ENCODE measurements at places on chromosomes 2 and 18.

- peak; percentile 23 for DNase-seq
Measured at GRCh38 chr18:7872569-7872968, 305.5 kb downstream of the PTPRM start.

GRCh38 chr18:13611142-13611600 is 115.2 kb downstream of the FAM210A start:
- peak; percentile 36 for DNase-seq

DNA sequence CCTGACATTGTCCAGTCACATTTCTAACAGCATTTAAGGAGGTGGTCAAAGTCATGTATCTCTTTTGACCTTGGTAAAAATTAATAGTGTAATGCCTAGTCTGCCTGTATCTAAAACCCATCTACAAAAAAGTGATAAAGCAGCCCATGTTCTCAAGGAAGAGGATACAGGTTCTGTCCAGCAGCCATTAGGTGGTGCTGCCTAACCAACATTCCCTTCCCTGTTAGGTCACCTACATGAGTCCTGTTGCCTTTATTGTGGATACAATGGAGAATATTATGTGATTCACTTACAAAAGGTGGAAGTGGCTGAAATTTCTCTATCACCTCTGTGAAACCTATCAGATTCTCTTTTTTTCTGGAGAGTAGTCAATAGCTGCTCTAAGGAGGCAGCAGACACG is 52.5 kb downstream of the AQP4 start:
- DNase-seq: no peak

- no peak for DNase-seq
Measured at GRCh38 chr18:49899657-49900330, 86.5 kb upstream of the ACAA2 start.

- DNase-seq: no peak
Measured at GRCh38 chr2:130836501-130837174, at the start of gene ARHGEF4. Gene ARHGEF4, plus strand, starts transcription at chr2:130836914. Its CDS starts 40 bp downstream, at chr2:130836954.

DNA sequence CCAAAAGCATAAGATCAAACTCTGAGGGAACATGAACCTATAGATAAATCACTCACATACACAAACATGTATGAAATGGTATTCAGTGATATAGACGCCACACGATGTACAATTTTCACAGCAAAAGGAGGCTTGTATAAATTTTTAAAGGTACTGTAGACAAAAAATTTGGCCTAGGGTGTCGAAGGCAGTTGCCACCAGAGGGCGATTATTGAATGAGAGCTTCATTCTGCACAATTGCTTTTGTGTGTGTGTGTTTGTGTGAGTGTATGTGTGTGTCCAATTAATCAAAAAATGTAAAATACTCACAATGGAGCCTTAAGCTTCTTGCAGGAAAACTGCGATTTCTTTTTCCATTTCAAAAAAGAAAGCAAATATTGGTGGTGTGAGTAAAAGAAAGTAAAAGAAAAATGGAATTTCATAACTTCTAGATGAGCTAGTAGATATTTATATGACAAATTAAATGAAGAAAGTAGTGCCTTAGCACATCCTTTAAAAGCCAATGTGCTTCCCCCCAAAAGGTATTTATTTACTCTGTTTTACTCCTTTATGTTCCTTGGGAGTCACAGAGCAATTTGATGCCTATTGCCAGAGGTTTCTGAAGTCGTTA is 800.1 kb downstream of the SATB2 start:
- no peak for DNase-seq

DNA sequence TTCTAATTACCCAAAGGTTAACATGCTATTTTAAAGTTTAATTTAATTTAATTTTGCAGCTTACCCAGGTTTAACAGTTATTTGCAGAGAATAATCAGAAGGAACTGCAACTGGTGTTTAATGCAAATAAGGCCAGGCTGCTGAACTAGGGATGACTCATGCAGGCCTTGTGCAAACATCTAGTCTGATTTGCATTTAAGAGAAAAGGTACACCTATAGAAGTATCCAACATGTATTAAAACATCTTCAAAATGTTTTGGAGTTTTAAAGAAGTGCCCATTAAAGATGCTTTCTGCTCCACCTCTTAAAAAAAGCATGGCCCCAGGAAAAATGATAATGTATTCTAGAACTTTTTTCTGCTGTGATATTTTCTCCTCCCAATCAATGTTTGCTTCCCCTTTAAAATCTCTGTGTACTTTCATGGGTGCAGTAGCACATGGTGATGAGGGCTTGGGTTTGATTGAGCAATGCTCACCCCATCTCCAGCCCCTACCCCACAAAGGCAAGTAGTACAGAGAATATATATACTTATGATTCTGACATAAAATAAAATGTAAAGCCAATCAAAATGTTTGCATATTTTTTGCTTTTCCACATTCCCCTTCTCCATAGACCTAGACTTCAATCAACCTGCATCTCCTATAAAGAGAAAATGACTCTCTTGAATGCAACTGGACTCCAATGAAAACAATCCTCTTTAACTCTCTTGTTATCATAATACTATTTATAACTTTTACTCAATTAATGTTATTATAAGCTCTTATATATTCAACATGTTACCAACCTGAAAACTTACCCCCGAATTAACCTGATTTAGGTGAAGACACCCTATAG is 54.1 kb downstream of the ATP8B1 start:
- no peak for DNase-seq

- no peak for DNase-seq
Measured at GRCh38 chr18:5600378-5601071, 56.7 kb upstream of the EPB41L3 start.

- DNase-seq: no peak
Measured at GRCh38 chr2:13115643-13116042, 398.9 kb downstream of the TRIB2 start.

DNA sequence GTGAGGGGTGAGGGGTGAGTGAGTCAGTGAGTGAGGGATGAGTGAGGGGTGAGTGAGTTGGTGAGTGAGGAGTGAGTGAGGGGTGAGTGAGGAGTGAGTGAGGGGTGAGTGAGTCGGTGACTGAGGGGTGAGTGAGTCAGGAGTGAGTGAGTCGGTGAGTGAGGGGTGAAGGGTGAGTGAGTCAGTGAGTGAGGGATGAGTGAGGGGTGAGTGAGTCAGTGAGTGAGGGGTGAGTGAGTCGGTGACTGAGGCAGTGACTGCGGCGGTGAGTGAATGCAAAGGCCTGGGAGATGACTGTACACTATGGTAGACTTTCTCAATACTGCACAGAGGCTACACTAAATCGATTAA is 16.6 kb downstream of the THAP4 start:
- no peak for DNase-seq

DNA sequence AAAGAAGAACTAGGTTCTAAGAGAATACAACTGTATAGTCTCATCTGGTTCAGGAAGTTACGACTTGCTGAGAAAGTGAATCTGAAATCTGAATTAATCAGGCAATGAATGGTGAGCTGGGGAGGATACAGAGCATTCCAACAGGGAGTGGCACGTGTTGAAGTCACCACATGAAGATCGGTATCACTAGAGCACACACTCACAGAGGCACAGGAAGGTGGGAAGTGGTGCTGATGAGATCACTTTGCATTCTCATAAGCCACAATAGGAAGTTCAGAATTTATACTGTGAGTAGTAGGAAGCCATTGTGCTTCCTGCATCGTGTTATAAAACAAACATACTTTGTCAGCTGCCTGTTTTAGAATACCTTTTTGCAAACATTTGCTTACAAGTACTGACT is 615.0 kb upstream of the DDX18 start:
- no peak for DNase-seq

- no peak for DNase-seq
Measured at GRCh38 chr2:68418419-68418818, 48.7 kb downstream of the FBXO48 start.

DNA sequence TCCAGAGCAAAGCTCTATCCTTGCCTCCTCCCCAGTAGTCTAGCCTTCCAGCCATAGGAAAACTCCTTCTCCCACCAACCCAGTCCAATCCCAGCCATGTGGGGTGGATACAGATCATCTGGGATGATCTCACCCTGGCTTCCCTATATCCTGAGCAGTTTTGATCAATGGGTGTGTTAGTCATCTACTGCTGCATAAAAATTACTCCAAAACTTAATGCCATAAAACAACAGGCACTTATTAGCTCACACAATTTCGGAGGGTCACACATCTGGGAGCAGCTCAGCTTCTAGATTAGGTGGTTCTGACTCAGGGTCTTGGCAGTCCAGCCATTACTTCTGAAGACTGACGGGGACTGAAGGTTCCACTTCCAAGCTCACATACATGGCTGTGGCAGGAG is 190.4 kb downstream of the SPP2 start:
- DNase-seq: peak; percentile 55

DNA sequence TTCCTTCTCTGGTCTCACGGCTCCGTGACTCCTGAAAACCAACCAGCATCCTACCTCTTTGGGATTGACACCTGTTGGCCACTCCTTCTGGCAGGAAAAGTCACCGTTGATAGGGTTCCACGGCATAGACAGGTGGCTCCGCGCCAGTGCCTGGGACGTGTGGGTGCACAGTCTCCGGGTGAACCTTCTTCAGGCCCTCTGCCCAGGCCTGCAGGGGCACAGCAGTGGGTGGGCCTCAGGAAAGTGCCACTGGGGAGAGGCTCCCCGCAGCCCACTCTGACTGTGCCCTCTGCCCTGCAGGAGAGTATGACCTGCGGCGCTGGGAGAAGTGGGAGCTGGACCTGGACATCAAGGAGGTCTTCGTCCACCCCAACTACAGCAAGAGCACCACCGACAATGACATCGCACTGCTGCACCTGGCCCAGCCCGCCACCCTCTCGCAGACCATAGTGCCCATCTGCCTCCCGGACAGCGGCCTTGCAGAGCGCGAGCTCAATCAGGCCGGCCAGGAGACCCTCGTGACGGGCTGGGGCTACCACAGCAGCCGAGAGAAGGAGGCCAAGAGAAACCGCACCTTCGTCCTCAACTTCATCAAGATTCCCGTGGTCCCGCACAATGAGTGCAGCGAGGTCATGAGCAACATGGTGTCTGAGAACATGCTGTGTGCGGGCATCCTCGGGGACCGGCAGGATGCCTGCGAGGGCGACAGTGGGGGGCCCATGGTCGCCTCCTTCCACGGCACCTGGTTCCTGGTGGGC is 10.0 kb downstream of the PROC start:
- DNase-seq: no peak

- no peak for DNase-seq
Measured at GRCh38 chr2:180289627-180290026, 282.5 kb upstream of the CWC22 start.

GRCh38 chr2:144548532-144549191 is 28.7 kb upstream of the ZEB2 start:
- DNase-seq: no peak

DNA sequence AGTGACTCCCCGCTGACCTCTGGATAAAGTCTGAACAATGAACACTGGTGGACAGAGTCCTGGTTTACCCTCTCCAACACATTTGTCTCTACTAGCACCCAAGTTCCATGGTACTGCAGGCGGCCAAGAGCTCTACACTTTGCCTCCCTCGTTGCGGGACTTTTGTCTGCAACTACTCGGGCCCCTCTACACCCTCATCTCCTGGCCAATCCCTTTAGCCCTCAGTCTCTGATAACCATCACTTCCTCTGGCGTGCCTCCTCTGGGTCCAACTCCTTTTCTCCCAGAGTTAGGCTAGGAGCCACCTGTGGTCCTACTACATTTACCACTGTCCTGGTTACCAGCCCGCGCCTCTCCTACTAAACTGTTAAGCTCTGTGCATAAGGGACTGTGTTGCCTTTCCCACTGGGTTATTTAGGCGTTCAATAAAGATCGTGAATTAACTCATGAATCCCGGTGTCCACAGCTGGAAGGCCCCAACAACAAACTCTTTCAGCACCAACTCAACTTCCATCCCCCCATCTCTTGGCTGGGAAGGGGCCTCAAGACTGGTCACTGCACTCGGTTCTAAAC is 757 bp downstream of the HDHD2 start:
- DNase-seq: no peak

DNA sequence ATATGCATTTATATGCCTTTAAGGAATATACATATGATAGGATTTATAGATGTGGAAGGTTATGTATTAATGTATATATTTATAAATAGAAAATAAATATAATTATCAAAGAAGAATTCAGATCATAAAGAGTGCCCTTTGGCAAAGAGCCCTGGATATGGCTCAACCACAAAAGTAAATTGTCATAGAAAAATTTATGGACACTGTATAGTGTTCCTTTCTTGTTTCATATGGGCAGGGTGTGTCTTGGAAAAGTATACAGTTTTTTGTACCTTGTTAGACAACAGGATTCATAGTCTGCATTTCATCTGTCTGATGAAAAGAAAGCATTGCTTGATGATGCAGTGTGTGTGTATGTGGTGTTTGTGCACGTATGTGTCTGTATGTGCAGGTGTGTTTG is 2.9 kb downstream of the UGT1A7 start:
- no peak for DNase-seq

DNA sequence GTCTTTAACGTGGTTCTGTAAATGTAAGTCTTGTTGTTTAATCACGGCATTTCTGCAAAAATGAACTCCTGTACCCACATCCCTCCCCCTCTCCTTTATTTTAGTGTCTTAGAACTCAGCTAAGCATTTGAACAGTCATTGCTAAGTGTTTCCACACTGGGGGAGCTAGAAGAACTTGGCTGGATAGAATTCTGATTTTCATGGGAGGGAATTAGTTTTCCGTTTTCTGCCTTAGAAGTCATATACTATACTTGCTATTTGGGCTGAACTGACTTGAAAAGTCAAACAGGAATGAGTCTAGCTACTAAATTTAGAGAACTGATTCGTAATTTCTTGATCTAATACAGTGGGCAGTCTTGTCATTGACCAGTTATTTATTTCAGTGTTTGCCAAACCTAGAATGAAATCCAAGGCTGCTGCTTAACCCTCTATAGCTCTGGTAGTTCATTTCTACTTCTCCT is 61.1 kb downstream of the FMNL2 start:
- peak; percentile 66 for DNase-seq

DNA sequence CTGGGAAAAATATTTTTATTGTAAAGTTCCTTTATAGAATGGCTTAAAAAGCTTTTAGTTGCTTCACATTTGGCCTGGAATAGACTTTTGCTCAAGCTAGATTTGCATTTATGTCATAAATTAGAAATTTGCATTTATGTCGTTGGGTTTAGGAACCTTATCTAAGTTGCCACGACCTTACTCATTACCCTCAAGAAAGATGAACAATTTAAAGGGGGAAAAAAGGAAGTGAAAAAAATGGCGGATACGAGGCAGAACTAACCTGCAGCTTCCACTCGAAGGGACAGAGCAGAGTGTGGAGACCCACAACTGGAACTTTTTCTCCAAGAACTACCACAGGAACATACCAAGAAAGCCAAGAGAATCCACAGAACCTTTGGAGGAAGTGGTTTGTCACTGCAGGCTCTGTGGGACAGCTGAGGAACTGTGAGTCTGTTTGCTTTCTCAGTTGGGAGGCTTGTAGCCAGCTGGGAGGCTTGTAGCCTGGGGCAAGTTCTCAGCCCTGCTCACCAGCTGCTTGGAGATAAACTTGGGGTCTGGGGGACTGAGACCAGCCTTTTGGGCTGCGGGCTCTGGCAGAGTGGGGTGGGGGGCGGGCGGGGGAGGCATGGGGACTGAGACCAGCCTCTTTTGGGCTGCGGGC is 349.9 kb upstream of the MEIS1 start:
- no peak for DNase-seq

- DNase-seq: no peak
Measured at GRCh38 chr2:36473230-36473629, 117.7 kb downstream of the CRIM1 start.

GRCh38 chr2:121705390-121705789 is 31.3 kb downstream of the NIFK start:
- no peak for DNase-seq

- peak; percentile 93 for DNase-seq
Measured at GRCh38 chr2:120546048-120546864, 189.4 kb upstream of the GLI2 start.

- peak; percentile 6 for DNase-seq
Measured at GRCh38 chr2:167581961-167582574, 665.3 kb downstream of the STK39 start.

GRCh38 chr2:200065477-200065876 is 110.1 kb downstream of the MAIP1 start:
- DNase-seq: no peak
